H9 (cell line): ENCODE measurements at places on chromosomes 3 and 15. TPM values are rescaled to one million over a fixed set of nuclear protein-coding genes. Genes with fewer than 3 reads are reported as not detected.

The LRRC31 gene
- total RNA-seq, result not detected in 2 replicates

The PLSCR5 gene
- total RNA-seq, result not detected in 2 replicates

The NDN gene
- 34.8 and 38.0 TPM in 2 replicates for total RNA-seq

The MAPKBP1 gene
- total RNA-seq, result 10.0 and 13.7 TPM in 2 replicates

The CYP8B1 gene
- total RNA-seq, result not detected in 2 replicates

The ALPK3 gene
- total RNA-seq, result 17.7 and 18.0 TPM in 2 replicates

The ANKUB1 gene
- total RNA-seq, result not detected in 2 replicates

The CCDC54 gene
- total RNA-seq, result not detected in 2 replicates

The GABRR3 gene
- total RNA-seq, result not detected in 2 replicates
